AG09309 (cell line): ENCODE measurements at places on chromosomes 4 and X.

DNA sequence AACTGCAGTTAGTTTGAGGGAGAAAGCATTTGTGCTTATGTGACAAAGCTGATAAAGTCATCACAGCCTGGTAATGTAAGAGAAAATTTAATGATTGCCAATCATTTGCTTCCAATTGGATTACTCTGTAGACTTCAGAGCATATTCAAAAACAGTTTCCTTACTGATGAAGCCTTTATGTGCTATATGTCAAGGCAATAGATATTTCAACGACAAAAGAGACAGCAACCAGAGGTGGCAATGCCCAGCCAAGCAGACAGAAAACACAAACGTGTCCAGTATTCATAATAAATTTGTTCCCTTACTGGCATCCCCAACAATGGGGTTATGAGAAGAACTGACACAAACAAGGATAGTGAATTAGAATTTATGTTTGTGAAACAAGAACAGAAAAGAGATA is 1840.3 kb upstream of the PCDH7 start:
- DNase-seq, result no peak

DNA sequence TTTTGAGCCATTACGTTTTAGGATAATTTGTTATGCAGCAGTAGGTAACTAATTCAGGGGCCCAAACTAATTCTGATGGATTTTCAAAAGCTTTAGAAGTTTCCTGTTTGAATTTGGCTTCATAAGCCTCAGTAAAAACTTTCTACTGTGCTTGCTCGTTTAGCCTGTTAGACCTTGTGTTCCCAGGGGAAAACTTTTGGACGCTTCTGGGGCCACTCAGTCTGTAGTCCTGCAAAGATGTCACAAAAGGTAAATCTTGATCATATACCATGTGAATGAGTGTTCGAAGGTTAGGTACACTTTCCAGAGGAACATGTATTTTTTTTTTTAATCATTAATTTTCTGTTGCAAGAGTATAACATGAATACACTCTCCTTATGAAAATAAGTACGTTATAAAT is 70.7 kb downstream of the SUPT20HL2 start:
- no peak for DNase-seq

DNA sequence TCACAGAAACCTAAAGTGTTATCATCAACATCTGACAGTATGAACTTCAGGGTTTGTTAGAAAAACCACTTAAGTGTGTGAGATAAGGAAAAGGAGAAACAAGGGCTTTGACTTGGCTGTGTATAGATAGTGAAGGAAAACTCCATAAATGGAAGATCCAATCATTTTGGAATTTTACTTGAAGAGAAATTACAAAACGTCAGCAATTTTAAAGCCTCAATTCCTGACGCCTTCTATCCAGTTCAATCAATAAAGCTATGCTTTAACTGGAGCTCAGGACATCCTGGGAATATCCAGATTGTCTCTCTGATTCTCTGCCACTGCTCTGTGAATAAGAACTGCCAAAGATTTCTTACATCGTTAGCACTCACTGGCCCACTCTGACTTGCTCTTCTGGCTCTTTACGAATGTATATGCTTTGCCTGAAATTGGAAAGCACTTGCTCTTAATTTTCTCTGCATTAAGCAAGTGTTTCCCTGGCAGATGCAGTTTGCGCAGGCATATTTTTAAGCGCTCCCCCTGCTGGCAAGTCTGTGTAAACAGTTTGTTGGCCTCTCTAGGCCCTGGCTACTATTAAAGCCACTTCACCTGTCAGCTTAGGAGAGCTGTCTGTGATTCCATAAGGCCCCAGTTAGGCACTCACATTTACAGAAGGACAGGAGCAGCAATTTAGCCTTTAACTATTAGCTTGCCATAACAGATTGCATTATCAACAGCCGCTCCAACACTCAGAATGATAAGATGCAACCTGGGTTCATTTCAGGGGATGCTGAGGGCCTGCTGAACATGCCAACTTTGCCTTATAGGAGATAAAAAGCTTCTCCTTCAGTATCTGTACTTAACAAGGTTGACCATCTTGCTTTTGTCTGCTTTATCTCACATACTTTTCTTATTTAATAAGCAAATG is 251.4 kb upstream of the DDX53 start:
- DNase-seq, result peak; percentile 4

GRCh38 chr4:99329876-99330275 is 8.7 kb upstream of the ADH1B start:
- no peak for DNase-seq

DNA sequence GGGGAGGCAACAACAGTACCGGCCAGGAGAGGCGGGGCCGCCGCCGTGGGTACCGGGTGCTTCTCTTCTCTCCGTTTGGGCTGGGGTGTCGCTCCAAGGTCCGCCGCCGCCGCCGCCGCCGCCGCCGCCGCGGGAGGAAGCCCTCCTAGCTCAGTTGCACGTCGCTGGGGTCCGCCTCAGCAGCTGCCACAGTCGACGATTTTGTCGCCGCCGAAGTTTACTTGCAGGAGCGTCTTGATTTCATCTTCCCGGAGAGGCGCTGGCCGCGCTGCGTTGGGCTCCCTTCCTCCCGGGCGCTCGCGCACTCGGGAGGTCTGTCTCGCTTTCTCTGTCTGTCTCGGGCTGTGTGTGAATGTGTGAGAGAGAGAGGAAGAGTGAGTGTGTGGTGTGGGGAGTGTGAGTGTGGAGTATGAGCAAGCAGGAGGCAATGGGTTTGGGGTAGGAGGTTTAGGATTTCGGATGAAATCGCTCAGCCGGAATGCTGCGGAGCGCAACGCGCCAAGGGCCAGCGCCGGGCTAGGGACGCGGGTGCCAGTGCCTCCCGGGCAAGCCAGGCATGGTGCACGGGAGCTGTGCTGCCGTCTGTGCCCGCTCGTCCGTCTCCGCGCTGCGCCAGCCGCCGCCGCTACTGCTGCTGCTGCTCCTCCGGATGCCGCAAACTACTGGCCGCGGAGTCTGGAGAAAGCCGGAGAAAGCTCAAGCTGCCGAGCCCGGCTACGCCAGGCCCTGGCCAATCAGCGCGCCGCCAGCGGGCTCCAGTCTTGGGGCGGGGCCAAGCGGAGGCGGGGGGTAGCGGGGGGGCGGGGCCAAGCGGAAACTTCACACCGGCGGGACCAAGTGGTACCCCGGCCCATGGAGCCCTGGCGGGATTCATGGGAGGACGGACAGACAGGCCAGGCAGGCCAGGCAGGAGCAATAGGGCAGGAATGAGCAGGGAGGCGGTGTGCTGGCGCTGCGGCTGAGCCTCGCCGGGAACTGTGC is at the start of gene PCDH19:
Gene PCDH19, minus strand, starts transcription at position 664 of the 981 bp plus-strand sequence. CDS start 1,676 bp downstream, outside the sequence.
- DNase-seq, result no peak

- no peak for DNase-seq
Measured at GRCh38 chrX:8846266-8846665, 45.1 kb upstream of the FAM9A start.

- DNase-seq, result no peak
Measured at GRCh38 chr4:62439051-62439450, 1238.9 kb downstream of the ADGRL3 start.

DNA sequence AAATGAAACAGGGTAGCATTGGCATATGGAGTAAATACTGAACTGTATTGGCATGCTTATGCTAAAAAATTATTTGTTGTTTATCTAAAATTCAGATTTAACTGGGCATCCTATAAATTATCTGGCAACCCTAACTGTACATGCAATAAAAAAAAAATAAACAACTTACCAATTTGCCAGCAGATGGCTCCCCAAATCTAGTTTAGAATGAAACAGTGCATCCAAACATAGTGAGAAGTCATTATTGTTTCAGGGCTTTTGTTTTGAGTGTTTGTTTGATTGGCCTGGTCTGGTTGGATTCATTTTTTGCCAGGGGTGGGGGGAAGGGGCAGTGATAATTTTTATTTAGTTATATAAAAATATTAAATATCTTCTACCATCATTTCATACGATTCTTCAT is 12.8 kb upstream of the NSUN7 start:
- peak; percentile 10 for DNase-seq

DNA sequence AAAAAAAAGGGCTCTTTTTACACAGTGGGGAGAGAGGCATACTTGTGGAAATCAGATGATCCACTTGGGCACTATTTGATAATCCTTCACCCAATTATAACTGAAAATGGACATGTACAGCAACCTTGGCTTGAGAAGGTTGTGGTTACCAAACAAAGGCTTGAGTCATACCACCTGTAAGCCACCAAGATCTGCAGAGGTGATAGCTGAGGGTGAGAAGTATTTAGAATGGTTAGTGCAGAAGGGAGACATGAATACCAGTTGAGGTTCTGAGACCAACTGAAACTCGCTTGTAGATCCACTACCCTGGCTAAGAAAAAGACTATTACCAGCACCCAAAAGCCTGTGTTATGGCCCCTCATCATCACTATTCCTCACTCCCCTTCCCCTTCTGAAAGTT is 614.0 kb downstream of the STIM2 start:
- DNase-seq, result no peak

GRCh38 chr4:142845293-142846107 is 601 bp downstream of the INPP4B start:
- DNase-seq, result no peak

GRCh38 chrX:63434206-63434605 is 83.1 kb upstream of the SPIN4 start:
- no peak for DNase-seq

- no peak for DNase-seq
Measured at GRCh38 chr4:25953740-25954139, 39.7 kb downstream of the SMIM20 start.

DNA sequence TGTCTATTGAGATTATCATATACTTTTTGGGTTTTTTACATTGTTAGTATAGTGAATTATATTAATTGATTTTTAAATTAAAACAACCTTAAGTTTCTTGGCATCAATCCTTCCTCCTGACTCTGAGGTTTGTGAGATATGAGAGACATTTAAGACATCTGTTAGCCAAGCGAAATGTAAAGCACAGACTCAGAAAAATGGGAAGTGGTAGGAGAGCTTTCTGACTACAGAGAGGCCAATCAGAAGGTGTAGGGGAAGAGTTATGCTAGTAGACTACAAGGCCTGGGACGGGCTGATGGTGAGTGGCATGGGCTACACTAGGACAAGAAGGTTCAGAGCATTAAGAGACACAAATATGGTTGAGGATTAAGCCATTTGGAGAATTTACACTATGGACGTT is 255.4 kb downstream of the PRDM5 start:
- no peak for DNase-seq

GRCh38 chr4:22323691-22324090 is 192.2 kb downstream of the ADGRA3 start:
- DNase-seq, result no peak

GRCh38 chrX:69179380-69179911 is 14.2 kb upstream of the PJA1 start:
- no peak for DNase-seq

DNA sequence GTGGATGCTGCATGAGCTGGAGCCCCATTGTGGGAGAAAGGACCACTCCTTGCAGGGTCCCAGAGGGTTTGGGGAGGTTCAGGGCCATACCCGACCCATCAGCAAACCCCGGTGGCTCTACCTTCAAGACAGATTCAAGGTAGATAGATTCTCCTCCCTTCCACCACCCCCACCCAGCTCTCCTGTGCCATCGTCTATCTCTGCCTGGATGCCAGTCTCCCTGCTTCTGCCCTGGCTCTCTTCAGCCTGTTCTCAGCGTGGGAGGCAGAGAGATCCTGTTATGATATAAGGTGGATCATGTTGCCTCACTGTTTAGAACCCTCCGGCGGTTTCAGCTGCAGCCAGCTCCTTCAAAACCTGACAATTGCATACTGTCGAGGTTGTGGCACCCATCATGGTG is 5.4 kb downstream of the LAGE3 start:
- no peak for DNase-seq

DNA sequence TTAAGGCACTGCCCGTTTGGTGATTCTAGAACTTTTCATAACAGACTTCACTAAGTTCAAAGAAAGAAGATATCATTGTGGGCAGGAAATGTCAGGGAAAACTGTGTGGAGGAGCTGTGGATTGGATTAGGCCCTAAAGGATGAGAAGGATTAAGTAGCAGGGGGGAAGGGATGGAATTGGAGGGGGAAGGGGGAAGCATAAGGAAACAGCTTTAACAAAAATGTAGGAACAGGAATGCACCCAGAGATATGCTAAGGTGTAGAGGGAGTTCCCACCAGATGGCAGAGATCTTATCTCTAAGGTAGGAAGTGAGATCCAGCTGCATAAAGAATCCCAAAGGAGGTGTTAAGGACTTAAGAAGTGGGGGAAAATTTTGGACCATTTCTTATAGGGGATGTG is 114.5 kb downstream of the LARP7 start:
- no peak for DNase-seq

DNA sequence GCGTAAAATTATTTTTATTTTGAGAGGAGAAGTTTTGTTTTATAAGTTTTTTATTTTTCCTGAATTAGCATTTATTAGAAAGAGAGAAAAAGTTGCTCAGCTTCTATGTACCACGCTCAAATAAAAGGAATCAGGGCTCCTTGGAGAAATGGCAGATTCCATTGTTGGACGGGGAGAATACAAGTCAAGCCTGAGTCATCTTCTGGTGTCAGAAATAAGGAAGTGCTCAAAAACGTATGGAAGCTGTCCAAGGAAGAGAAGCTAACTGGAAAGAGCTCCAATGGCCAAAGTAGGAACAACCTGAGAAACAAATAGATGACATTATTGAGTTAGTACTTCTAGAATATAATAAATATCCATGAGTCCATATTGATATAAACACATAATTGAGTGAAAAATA is 89.3 kb upstream of the NEIL3 start:
- DNase-seq, result no peak

GRCh38 chr4:84937381-84937977 is 29.0 kb downstream of the WDFY3 start:
- DNase-seq, result no peak

- no peak for DNase-seq
Measured at GRCh38 chr4:100062921-100063320, 112.8 kb upstream of the H2AZ1 start.

- no peak for DNase-seq
Measured at GRCh38 chrX:76971393-76972376, 475.5 kb upstream of the FGF16 start.

GRCh38 chr4:145842224-145842887 is 96.3 kb downstream of the ZNF827 start:
- no peak for DNase-seq

GRCh38 chrX:136183917-136184316 is 36.6 kb downstream of the FHL1 start:
- DNase-seq, result no peak

GRCh38 chrX:136275553-136275952 is 24.4 kb upstream of the MAP7D3 start:
- no peak for DNase-seq

- DNase-seq, result no peak
Measured at GRCh38 chr4:101584306-101584705, 206.2 kb upstream of the BANK1 start.

GRCh38 chr4:126451237-126451873 is 1136.6 kb downstream of the FAT4 start:
- no peak for DNase-seq

DNA sequence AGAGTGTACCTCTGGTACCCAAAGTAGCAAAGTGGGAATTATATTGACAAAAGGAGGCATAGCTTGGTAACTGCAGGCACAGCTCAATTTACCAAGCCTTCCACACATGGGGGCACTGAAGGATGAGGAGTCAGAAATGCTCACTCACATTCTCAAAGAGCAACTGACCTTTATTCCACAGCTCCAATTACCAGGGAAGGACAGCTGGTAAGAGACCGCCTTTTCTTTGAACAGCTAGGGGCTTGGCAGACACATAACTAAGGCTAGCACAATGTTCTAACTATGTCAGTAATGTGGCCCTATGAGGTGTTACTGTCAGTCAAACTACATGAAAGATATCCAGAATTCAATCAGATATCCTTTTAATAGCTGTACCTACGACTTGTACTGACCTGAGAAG is 20.5 kb upstream of the STS start:
- no peak for DNase-seq
